ENCODE measurements at places on chromosomes 2 and 18.

GRCh38 chr2:40480596-40480995 lies 28.7 kb upstream of the SLC8A1 start:
- no peak for DNase-seq

DNA sequence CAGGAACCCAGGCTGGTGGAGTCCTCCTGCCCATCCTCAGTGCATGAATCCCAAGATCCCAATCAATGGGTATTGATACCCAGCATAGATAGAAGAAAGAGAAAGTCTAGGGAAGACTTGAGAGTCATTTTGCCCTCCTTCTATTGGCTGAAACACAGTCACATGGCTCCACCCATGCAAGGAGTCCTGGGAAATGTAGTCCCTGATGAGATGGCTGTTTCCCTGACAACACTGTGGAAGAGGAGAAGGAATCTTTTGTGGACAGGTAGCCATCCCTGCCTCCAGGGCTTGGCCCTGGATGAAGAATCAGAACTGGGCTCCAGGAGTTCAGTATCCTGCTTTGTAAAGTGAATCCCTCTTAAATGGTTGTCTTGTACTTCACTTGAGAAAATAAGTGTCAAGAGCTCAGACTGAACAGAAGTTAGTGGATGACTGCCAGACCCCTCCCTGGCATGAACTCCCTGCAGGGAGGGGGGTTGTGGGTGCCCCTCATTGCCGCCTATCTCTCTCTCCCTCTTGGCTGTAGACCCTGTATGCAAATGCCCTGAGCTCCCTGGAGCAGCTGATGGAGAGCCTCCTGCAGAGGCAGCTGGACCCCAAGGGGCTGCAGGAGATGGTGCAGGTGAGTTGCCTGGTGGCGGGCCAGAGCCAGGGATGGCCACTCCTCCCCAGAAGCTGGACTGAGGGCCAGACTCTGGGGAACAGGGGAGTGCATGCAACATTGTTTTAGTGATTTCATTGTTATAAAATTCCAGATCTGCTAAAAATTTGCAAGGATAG lies 36.1 kb downstream of the MROH2A start:
- DNase-seq: peak; percentile 3

DNA sequence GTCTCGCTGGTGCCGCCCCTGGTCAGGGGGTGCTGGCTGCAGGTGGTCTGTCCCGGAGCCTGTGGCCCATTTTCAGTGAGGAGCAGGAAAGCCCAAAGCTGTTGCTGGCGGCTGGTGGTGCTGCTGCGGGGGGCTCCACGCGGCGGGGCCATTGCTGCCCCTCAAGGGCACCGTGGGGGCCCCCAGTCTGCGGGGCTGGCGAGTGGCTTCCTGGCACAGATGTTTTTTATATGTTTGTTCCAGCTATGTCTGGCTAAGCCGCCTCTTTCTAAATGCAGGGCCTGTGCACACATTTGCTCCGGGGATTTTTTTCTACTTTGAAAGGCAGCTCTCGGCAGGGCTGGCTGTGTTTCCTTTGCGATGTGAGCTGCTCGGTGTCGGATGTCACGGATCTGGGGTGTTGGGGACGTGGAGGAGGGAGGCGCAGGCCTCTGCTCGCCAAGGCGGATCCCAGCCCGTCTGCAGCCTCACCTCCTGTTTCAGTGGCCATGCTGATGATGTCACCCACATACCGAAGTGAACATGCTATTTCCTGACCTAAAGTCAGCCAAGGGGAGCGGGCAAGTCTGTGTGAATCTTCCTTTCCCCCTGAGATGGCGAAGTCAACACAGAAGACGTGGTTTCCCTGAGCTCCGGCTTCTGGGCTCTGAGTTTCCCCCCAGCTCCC lies 112.0 kb upstream of the CTDP1 start:
- no peak for DNase-seq

- DNase-seq: no peak
Observed at GRCh38 chr2:99819766-99820165, 322.6 kb downstream of the AFF3 start.

GRCh38 chr2:140542627-140543026 lies 1588.2 kb downstream of the LRP1B start:
- no peak for DNase-seq

- no peak for DNase-seq
Observed at GRCh38 chr2:149816756-149817551, 229.4 kb upstream of the MMADHC start.
